NCI-H1092 treated with DMSO at 0.1 percent for 48 hours (cell line): ENCODE measurements at places on chromosomes 16 and 17.
A peak's percentile ranks its signal among the peaks of the same experiment; 100 is the strongest.

- DNase-seq, result no peak
Observed at GRCh38 chr16:49970797-49971431, 54.1 kb upstream of the CNEP1R1 start.

- no peak for DNase-seq
Observed at GRCh38 chr16:70391881-70392481, 45.3 kb downstream of the DDX19A start.

DNA sequence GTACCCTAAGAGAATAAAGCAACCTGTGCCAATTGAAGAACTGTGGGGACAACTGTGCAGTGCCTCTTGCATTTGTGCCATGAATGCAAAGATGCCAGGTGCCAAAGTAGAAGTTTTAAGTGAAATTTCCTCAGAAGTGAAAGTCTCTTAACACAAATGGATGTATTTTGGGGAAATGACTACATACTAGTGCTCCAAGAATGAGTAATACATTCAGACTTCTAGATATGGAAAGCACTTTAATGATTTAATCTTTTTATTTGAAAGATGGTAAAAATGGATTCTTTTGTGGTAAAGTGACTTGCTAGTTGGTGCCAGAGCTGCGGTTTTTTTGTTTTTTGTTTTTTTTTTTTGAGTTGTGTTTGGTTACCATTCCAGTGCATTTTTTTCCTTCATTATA is 15.0 kb downstream of the UTP18 start:
- no peak for DNase-seq

DNA sequence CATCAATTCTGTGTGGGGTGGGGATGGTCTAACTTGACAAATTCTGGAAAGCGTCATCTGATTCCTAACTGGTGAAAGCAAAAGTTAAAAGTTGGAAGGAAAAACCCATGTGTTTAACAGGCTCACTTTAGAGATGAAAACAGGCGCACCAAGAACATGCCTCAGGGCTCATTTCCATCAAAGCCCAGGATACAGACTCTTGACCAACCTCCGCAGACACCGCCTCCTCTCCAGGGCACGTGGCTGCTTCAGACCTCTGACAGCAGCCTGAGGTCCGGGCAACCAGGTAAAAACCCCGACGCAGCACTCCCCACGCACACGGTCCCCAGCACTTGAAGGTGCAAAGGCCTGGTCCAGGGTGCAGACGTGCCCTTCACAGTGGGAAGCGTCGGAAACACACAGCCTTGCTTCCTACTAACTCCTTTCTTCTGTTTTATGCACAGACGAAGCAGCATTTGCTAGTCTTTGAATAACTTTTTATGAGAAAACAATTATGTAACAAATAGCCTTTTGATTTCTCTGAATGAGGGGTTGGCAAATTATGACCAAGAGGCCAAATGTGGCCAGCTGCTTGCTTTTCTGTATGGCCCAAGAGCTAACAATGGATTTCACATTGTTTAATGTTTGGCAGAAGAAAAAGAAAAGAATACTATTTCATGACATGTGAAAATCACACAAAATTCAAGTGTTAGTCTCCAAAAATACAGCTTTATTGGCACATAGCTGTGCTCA is 44.2 kb upstream of the TRAP1 start:
- DNase-seq, result no peak

DNA sequence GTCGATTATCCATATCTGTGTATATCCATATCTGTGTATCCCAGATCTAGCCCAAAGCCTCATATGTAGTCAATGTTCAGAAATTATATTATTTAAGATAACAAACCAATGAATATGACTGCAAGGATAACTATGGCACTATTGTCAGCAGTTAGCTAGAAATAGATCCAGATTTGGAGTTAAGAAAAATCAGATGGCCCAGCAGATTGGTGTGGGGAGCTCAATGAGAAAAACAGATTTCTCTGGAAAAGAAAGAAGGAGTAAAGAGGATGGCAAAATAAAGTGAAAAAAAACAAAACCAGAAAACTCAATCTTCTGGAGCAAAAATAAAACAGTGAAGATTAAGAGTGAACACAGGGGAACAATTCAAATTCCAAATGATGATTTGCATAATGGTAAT is 10.6 kb upstream of the CDH8 start:
- no peak for DNase-seq

- DNase-seq, result no peak
Observed at GRCh38 chr17:80598813-80599545, 54.3 kb downstream of the RPTOR start.

DNA sequence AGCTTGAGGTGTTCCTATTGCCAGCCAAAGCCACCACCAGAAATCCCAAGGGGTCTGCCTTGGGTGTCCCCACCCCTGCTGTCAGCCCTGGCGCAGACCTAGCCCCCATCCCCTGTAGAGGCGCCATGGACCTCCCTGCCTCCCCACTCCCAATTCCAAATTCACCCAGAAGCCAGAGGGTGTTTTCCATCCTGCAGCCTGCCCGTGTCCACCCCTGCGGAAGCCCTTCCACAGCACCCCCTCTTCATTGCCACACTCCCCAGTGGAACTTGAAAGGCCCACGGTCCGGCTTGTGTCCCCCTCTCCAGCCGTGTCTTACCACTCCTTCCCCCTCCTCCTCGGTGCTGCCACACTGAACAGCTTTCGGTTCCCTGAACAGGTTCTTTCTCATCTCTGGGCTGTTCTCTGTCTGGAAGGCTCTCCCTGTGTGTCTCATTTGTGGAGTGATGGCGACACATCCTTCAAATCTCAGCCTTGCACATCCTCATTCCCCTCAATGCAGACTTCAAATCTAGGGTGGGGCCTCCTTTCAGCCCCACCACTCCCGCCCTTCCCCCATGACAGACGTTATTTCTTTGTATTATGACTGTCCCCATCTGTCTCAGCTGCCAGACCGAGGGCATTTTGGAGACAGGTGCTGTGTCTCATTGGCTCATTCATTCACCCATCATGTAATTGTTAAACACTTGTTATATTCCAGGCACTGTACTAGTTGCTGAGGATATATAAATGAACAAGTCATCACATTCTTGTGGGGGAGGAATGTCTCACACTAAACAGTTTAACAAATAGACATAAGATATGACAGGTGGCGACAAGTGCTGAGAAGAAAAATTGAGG is 36.3 kb downstream of the ADGRG5 start:
- DNase-seq, result no peak

DNA sequence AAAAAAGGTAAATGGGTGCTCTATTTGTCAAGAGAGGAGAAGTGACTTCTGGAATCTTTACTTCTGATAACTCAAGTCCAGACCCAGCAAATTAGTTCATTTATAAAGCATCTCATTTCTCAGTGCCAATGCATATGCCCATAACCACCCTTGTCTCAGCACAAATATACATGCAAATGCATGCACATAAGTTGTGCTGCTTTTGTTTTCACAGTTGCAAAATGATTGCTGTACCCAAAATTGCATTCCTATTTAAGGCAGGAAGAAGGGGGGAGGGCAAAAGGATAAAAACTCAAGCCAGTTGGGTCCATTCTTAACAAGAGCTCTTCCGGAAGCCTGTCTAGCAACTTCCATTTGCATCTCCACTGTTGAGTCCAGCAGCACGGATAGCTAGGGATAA is 61.3 kb upstream of the FAM20A start:
- DNase-seq, result no peak

DNA sequence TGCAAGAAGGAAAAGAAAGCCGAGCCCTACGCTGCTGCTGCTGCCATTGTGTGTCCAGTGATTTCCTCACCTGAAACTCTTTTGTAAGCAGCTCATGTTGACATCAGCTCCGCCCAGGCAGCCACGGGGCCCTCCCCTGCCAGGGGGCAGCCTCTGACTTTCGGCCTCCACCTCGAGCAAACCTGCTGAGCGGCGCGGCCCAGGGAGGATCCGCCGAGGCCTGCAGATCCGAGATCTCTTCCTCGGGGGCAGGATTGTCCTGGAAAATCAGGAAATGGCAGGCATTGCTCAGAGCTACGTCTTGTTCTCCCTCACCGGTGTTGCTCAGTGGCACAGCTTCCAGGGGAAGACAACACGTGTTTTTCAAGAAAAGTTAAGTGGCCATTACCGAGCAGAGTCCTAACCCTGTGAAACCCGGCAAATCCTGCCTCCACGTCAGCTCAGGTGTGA is 35.6 kb upstream of the ZNF750 start:
- no peak for DNase-seq

GRCh38 chr16:85947230-85948137 is 48.5 kb downstream of the IRF8 start:
- no peak for DNase-seq

DNA sequence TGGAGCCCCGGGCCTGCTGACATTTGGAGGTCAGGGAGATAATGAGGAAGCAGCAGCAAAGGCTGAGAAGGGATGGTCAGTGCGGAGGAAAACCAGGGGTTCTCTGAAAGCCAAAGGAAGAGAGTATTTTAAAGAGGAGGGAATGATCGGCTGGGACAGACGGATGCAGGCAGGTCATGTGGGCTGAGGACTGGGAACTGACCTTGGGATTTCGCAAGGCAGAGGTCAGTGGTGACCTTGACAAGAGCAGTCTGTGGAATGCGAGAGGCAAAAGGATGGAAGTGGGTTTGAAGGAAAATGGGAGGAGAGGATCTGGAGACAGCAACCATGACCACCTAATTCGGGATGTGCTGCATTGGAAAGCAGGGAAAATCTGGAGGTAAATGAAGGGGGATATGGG is 10.2 kb downstream of the EFTUD2 start:
- no peak for DNase-seq

DNA sequence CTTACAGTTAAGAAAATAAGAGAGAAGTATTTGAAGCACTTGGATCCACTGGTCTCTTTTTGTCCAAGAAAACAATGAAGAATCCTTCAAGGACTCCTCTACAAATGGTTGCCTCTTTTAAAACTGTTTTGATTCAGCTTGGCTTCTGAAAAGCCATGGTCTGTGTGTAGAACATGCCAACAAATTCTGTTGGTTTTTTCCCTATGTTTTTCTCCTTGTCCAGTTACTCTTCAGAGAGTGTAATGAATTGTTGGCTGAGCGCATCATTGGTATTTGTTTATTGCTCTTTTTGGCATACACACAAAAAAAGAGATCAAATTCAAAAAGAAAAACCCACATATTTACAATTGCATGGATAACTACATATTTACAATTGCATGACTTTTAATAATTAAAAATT is at the start of gene ABCA10:
ABCA10 (minus strand) TSS at position 249 of the 400 bp plus-strand sequence. CDS start 3,466 bp downstream, outside the sequence.
- no peak for DNase-seq

DNA sequence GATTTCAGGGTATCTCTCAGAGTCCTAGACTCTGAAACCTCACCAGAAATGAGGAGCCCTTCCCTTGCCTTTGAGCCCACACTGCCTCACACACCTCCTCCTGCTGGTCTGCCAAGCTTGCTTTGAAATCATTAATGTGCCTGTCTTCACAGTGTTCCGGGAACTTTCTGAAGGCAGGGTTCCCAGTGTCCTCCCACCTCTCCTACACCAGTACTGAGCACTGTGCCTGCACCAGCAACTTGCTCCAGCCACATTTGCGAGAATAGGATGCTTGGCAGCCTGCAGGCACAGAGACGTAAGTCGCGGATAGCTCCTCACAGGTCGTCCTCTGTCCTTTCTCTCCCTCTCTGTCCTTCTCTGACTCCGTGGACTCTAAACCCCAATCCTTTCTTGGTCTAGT is 408.4 kb upstream of the EEF2KMT start:
- no peak for DNase-seq

GRCh38 chr17:63646488-63646806 is 24.2 kb downstream of the MAP3K3 start:
- no peak for DNase-seq

GRCh38 chr17:1002412-1002753 is 5.5 kb downstream of the TIMM22 start:
- DNase-seq, result no peak

- no peak for DNase-seq
Observed at GRCh38 chr16:12793120-12793864, 10.4 kb downstream of the CPPED1 start.

- DNase-seq, result no peak
Observed at GRCh38 chr16:4591706-4592470, 22.8 kb downstream of the UBALD1 start.

GRCh38 chr16:4159726-4160125 is 43.5 kb upstream of the ADCY9 start:
- no peak for DNase-seq

DNA sequence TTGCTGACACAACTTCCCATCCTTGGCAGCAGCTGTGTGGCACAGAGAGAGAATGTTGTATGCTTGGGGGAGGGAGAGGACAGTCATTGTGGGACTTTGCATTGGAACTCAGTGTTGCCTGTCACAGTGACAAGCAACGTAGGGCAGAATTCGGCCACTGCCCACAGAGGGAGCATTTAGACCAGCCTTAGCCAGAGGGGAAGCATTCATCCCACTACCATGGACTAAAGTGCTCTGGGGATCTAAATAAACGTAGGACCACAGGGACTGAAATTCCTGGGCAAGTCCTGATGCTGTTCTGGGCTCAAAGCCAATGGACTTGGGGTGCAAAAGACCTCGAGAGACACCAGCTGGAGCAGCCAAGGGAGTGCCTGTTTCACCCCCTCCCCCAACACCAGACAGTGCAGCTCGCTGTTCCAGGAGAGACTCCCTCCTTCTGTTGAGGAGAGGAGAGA is 44.9 kb downstream of the ABCA8 start:
- DNase-seq, result no peak

GRCh38 chr17:27985736-27986399 is 56.6 kb upstream of the NLK start:
- DNase-seq, result no peak

DNA sequence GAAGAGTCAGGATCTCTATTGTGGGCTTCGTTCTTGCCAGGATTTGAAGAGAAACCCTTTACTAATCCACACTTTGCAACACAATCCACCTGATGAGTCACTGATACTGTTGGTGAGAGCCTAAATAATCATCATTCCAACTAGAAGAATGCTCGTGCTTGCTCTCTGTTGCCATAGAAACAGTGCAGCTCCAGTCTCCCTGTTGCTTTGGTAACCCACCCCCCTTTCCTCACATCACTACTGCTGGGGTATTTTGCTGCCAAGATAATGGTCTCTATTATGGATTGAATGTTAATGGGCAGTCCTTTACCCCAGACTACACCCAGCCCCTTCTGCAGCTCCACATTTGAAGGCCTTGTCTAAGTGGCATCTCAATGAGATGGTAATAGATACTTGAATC is 190.4 kb downstream of the ABCC12 start:
- peak; percentile 55 for DNase-seq

DNA sequence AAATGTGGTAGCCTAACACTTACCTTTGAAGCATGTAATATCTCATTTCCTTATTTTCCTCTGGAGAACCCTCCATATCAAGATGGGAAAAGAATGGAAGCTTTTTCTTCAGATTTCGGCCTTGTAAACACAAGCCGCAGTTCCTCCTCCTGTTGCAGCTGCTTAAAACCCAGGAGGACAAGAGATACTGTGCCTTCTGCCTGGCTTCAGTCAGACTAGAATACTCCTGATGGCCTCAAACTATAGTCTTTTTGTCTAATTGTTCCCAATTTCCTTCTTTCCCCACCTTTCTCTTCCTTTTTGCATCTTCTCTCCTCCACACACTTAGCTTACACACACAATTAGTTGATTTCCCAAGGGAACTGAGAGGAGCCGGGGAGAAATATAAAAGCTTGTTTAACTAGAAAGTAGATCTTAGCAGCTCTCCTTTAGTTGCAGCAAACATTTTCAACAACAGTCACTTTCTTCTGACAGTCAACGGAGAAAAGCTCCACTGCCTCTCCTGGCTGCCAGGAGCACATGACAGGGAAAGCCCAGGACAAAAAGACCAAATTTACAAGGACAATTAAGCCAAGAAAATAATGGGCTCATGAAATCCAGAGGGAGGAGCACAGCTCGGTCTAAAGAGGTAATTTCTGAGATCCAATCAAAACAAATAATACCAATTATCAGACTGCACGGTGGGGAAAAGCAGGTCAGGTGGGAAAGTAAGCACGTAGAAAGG is 76.4 kb upstream of the C17orf78 start:
- peak; percentile 5 for DNase-seq

- no peak for DNase-seq
Observed at GRCh38 chr16:58094791-58095574, 34.2 kb downstream of the CFAP20 start.

GRCh38 chr16:68235108-68235886 is 630 bp downstream of the ESRP2 start:
- DNase-seq, result no peak
